Stimulated activated CD4-positive, alpha-beta T cell treated with anti-CD3 and anti-CD28 coated beads, Interleukin-12 subunit alpha, Interleukin-12 subunit beta, amount 100 ng/mL, for 48 hours (primary cell): ENCODE measurements at places on chromosomes 16 and 17.

GRCh38 chr16:57826706-57827625 lies 24.7 kb upstream of the KIFC3 start:
- no peak for DNase-seq

DNA sequence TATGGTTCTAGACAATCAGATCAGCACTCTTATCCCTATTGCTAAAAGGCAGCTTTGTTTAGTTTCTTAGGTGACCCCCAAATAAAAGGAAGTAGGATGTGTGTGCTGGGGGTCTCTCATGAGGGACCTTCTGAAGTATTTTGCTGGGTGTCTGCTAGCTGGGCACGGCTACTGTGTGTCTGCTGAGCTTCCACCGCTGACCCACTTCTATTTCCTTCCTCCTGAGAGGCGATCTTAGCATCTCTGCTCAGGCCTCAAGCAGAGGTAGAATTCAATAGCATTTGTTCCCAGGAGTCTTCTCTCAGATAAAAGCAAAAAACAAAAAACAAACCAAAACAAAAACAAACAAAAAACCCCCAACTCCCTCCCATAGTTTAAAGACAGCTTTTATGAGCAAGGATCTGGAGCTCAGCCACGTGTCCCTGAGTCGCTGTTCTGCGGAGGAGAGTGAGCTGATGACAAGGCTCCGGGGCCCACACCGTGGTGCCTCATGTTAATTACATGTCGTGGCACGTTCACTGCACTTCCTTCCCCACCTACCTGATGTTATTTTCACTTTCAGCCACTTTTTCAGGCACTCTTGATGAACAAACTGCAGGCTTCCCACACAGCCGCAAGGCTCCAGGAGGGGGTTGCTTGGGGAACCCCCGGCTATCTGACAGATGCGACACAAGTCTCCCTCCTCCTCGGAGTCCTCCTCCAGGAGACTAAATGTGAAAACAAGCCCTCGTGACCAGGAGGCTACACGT lies 83.5 kb downstream of the MARCHF10 start:
- peak; percentile 81 for DNase-seq

DNA sequence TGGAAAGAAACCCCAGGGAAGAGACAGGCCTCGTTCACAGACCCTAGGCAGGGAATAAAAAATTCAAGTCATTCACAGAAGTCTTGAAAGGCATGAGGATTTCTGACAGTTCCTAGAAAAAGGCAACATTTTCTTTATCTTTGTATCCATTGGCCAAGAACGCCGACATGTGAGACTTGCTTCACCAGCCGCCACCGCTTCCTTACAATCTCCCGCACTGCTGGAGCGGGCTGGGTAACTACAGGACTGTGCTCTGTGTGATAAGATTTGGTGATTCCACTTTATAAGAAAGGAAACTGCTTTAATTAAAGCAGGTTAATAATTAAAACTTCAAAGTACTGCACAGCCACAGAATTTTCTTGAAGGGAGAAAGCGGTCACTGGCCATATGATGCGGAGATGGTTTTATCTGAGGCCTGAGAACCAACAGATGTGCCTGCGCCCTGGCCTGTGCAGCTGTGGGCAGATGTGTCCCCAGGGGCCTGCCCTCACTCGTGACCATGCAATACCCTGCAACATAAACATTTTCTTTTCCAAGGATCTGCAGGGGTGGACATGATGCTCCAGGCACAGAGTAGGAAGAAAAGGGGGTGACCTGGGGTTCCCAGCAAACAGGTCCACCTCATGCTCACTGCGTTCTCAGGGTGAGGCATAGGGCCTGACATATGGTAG lies 13.0 kb upstream of the LGALS3BP start:
- DNase-seq, result no peak

DNA sequence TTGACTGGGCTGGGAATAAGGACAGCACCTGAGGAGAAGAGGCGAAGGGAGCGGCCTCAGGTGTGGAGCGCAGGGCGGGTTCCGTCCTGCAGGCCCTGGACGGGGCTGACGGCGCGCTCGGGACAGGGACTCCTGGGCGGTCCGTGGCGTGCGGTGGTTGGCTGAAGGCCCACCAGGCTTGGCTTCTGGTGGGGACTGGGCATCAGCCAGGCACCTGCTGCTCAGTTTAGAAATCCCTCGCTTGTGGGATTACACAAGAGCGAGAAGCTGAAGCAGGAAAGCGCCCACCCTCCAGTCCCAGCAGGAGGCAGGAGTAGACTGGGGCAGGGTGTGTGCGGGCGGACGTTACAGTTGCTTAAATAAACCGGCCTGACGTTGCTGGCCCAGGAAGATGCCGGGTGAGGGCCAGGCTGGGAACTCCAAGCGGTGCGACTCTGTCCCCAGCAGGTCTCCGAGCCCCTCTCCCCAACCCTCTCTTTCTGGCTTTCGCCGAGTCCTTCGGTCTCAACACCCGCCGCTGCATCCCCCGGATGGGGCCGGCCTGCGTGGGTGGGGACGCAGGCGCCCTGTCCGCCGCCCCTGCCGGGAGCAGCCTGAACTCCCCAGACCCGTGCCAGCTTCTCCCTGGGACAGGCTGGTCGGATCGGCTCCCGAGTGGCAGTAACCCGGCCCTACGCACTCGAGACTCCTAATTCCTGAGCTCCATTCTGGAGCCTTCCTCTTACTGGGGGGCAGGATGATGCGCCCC lies 639 bp downstream of the MIF4GD start:
- peak; percentile 45 for DNase-seq

GRCh38 chr17:50325906-50326305 lies 20.0 kb upstream of the XYLT2 start:
- DNase-seq, result no peak

DNA sequence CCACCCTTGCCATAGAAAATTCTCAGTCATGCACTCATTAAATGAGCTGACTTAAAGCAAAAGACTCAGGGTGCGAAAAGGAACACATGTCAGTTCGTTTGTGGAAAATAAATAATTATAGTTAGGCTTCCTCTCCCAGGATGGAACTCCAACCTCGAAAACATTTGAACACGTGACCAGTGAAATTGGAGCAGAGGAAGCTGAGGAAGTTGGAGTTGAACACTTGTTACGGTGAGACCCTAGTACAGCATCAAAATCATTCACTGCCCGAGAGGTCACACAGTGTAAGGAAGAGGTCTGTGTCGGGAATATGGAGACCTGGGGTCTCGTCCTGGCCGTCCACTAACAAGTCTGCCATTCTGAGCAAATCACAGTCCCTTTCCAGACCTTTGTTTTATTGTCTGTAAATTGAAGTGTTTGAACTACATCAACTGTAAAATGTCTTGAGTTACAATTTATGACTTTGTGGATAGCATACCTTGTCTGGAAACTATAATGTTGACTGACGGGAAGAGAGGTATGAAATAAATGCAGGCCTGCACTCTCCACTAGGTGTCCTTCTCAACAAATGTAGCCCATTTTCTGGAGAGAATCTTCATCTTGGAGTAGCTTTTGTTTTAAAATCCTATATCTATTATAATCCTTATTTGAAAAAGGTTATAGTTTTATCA lies 7.7 kb downstream of the PSMD7 start:
- no peak for DNase-seq

DNA sequence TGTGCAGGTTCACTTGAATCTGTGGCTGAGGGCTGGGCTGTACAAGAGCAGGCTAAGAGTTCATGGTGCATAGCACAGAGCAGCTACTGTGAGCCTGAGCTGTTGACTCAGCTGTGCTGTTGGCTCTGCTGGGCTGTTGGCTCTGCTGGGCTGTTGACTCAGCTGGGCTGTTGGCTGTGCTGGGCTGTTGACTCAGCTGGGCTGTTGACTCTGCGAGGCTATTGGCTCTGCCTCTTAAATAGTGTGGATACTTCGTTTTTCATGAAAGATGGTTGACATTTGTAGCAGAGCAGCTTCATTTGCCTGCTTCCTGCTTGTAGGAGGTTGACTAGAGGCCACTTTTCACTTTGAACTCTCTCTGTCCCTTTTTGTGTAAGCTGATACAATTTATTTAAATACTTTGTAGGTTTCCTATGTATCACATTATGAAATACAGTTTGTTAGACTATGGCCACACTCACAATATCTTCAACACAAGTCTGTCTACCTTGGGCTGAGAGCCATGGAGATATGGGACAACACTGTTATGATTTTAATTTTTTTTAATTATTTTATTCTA lies 40.3 kb upstream of the CCNF start:
- no peak for DNase-seq

DNA sequence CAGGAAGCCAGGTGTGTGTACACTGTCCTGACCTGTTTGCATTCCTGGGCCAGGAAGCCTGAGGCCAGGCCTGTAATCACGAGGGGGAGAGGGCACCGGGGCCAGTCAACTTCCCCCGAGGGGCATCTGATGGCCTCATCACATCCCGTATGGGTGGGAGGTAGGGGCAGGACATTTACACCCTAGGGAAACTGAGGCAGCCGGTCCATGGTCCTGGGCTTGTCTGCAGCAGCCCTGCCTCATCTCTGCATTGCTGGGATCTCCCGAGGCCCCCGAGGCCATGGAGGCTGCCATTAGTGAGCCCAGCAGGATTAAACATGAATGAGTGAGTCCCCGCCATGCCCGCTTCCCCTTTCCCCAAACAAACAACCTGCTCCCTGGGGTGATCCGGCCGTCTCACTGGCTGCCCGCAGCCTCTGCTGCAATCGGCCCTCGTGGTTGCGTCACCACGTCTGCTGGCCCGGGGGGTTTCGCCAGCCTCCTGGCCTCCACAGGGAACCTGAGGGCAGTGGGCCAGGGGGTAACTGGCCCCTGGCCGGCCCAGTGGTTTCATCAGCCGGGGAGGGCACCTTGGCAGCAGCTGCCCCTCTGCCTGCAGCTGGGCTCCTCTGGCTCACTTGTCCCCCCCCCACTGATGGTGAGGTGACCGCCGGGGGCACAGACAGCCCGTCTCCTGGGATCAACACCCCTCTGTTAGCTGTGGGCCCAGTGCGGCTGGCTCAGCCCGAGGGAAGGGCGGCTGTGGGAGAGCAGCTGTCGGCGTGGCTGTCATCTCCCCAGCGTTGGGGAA lies 88.3 kb upstream of the GSE1 start:
- no peak for DNase-seq

GRCh38 chr16:35753559-35754390 lies 2294.4 kb downstream of the TP53TG3F start:
- no peak for DNase-seq

DNA sequence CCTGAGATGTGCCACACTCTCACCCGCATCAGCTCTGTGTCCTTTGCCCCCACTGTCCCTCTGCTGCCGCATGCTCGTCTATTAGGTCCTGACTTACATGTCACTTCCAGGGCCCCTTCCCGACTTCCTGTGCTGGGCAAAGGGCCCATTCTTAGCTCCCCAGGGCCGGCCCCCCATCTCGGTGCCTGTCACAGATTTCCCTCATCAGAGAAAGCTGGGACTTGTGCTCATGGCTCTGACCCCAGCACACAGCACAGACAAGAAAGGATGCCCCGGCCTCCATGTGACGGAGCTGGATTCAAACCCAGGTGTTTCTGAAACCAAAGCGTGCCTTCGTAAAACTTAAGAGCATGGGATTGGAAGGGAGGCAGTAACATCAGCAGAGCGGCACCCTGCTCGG lies 5.9 kb upstream of the MAPK7 start:
- DNase-seq, result no peak

GRCh38 chr16:14456793-14457481 lies 173.1 kb downstream of the PARN start:
- DNase-seq, result no peak
